ENCODE measurements at places on chromosomes 2 and 18.

DNA sequence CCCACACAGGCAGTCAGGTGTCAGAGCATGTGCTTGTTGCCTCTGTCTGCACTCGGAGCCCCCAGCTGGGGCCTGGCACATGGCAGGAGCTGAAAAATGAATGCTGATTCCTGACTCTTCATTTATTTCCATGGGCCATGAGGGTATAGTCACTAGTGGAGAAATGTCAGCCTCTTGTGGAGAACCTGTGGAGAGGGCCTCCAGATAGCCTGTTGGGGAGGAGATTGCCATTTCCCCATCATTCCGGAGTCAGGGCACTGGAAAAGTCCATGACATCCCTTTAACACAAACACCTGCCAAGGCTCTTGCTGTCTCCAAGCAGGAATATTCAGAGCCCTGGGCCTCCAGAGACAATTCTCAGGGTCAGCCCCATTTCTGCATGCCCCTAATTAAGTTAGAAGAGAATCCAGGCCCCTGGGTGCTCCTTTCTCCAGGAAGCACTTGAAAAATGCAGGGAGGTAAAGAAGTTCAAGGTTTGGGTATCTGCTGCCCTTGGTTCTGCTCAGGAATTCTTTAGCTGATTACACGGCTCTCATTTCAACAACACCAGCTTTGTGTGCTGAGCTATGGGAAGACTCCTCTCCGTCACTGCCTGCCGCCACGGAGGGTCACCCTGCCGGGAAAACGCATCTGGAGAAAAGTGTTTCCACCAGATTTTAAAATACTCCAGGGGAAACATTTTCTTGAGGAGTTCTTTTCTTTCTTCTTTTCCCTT is 311.3 kb downstream of the MYCN start:
- no peak for DNase-seq

GRCh38 chr2:216594081-216594480 is 39.1 kb upstream of the IGFBP2 start:
- DNase-seq: no peak

DNA sequence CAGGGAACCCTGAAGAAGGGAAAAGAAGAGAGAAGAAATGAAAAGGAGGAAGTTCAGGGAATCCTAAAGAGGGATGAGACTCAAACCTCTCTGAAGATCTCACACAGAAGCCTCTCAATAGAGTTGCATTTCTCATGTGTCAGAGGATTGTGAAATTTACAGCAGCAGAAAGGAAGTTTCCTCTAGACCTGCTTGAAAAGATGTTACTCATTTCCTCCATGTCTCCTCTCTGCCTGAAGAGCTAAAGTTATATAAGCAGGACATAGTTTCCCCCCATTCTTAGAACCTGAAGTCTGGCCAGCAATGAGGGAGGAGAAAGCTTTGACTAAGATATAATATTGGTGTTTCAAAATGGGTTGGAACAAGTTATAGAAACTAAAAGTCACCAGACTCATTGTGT is 1155.6 kb downstream of the LRP1B start:
- no peak for DNase-seq

GRCh38 chr2:235485362-235485761 is 8.5 kb upstream of the AGAP1 start:
- no peak for DNase-seq

Measured in AG04450 (cell line).